Astrocyte of the cerebellum (primary cell): ENCODE measurements at places on chromosomes 6 and 20.

DNA sequence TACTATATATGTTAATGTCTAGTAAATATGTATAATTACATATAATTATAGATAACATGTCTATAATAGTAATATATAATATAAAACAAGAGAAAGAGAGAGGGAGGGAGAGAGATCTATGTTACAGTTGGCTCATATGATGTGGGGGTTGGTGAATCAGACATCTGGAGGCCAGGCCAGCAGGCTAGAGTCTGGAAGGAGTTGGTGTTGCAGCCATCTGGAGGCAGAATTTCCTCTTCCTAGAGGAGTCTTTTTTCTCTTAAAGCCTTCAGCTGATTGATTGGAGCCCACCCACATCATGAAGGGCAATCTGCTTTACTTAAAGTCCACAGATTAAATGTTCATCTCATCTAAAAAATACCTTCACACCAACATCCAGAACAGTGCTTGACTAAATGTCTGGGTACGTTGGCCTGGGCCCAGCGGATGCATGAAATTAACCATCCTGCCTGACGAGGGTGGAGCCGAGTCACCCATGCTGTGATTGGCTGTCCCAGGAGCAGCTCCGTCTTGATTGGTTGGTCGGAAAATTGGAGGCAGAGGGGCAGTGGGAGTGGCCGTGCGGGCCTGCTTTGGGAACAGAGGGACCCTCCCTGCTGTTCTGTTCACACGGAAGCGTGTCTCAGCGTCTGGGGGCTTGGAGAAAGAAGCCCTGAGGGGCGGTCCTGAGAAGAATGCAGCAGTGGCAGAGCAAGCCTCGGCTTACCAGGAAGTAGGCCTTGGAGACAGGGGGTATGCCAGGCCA lies 392.4 kb downstream of the QKI start:
- DNase-seq, result no peak

DNA sequence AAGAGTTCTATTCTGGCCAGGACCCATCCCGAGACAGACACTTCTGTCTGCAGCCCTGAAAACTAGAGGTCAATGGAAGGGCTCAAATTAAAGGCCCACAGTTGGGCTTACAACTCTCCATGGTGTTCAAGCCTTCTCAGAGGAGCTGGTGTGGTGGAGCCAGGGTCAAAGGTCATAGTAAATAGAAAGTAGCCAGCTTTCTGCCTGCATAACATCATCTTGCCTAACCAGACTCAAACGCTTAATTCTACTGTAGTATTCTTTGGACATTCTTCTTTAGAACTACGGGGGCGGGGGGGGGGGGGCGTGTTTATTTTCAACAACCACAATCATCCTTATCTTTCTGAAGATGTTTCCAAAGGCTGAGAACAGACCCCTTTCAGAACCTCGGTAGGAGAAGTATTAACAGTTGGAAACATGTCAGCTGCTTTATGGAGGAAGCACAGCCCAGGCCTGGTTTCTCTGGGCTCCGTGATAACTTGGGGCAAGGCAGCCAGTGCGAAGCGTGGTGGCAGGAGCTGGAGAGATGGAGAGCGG lies 1.5 kb upstream of the RREB1 start:
- no peak for DNase-seq

DNA sequence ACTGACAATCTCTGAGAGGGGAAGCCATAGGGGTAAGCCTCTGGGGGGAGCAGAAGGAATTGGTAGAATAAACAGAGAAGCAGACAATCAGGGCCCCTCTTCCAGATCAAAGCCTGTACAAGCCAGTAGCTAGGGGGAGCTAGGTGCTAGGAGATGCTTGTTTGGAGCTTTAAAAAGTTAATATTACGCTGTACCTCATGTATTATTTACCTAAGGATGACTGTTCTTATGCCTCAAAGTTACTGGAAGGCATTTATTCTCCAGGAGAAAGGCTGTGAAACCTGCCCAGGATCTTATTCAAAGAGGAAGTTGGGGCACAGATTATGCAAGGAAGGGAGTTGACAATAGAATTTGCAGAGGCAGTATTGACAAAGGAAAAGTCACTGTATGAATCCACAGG lies 111.8 kb upstream of the SLC35F1 start:
- DNase-seq, result no peak

GRCh38 chr6:129110690-129111343 lies 227.9 kb downstream of the LAMA2 start:
- no peak for DNase-seq

DNA sequence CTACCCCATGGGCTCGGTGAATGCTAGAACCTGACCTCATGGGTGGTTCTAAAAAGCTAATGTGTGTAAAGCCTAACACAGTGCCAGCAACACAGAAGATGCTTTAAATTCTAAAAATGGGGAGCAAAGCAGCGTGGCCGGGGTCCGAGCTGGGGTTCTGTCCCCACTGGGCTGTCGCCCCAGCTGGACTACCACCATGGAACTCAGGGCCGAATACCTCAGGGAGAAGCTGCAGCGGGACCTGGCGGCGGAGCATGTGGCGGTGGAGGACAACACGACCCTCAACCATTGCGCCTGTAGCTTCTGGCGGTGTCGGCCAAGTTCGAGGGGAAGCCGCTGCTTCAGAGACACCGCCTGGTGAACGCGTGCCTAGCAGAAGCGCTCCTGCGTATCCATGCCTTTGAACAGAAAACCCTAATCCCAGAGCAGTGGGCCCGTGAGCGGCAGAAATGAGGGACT lies 8.4 kb downstream of the SOX4 start:
- no peak for DNase-seq

DNA sequence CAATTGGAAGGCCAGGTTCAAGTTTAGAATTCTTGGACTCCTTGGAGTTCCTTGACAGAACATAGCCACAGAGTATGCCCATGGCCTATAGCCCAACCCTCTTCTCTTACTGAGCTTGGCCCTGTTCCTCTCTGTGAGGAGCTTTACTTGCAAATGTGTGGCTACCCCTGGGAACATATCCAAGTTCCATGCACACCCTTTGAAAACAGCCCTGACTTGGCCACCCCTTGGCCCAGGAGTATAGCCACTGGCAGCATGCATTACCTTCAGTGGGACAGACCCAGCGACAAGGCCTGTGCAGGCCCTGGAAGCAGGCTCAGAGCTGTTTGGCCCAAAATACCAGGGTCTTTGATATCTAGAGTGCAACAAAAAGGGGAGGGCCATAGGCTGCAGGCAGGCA lies 19.5 kb upstream of the MAS1 start:
- peak; percentile 60 for DNase-seq

- peak; percentile 43 for DNase-seq
These were observed 20.8 kb upstream of the HCK start for GRCh38 chr20:32031007-32031958.

DNA sequence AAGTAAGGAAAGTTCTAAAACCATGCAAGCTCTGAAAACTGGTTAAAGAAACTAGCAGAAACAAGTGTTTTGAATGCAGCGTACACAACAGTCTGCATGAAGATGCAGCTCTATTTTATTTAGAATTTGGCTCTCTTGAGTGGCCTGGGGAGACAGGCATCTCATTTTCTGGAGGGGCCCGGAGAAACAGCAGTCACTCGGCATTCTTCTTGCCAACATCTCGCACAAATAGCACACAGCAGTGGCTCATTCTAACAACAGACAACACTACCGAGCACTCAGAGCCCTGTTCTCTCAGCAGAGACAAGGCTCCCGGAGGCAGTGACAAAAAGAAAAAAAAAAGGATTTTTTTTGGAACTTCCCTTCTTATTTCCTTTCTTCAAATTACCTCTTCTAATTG lies 108.5 kb upstream of the STMND1 start:
- DNase-seq, result no peak

DNA sequence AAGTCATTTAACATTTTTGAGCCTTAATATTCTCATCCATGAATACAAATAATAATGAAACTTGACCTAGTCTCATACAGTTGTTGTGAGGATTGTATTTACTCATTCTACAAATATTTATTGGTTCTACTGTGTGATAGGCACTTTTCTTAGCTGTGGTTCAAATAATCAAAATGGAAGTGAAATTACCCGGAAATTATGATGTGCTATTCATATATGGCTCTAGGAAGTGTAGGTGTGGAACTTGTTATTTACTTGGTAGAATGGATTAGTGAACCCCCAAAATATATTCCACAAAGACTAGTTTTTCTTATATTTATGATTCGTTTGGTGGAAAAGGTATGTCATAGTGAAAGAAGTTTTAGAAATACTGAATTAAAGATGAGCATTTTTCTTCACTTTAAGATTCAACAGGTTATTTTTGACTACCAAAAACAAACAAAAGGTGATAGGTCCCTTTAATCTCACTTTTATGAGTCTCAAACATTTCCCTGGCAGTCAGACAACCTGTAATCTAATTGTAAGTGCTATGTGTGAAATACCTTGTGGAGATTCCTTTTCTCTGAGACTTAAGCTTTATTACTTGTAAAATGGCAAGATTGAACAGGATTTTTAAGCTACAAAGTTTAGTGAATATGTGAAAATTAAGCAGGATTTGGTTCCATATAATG lies 77.8 kb downstream of the STXBP5 start:
- DNase-seq, result no peak

- DNase-seq, result peak; percentile 12
These were observed 125.6 kb downstream of the MAFB start for GRCh38 chr20:40563296-40563950.
